ENCODE measurements at places on chromosomes 4 and X.

- DNase-seq = no peak
Observed at GRCh38 chr4:142376204-142376603, 469.9 kb downstream of the INPP4B start.

DNA sequence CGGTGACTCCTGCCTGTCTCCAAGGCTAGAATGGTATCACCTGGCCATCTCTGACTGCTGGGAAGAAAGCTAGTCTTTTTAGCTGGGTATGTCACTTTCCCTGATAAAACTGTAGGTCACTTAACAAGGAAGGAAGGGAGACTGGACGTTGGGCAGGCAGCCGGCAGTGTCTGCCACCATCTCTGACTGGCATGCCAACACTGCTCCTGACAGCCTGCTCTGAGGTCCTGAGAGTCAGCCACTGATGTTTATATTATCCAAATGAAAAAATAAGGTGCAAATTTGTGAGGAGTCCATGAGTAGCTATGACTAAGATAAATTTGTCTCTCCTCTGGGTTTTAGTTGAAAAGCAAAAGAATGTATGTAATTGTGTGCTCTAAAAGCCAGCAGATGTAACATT is 77.2 kb downstream of the SNX25 start:
- DNase-seq = no peak

DNA sequence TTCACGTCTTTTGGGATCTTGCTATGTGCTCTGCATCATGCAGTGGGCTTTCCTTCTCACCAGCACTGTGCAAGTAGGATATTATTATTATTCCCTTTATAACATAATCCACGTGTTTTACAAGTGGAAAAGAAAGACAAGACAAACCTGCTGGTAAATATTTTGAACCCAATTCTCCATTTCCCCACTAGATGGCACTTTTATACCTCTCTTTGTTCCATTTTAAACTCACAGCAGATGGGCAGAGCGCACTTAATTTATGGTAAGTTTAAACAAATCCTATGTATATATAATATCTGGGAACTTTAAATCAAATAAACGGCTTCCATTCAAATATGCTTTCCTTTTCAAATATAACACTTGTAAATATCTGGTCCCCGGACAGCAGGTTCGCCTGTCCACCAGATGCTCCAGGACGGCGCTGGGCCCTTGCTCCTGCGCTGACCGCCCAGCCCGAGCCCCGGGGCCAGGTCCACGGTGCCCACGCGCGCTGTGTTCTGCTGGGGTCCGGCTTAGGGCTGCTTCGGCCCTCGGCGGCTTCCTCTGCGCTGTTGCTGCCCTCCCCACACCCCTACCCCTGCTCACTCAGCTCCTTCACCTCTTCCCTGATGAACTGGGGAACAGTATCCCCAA is 31.1 kb downstream of the F11 start:
- DNase-seq = no peak

GRCh38 chr4:102696758-102697157 is 64.0 kb downstream of the MANBA start:
- no peak for DNase-seq

DNA sequence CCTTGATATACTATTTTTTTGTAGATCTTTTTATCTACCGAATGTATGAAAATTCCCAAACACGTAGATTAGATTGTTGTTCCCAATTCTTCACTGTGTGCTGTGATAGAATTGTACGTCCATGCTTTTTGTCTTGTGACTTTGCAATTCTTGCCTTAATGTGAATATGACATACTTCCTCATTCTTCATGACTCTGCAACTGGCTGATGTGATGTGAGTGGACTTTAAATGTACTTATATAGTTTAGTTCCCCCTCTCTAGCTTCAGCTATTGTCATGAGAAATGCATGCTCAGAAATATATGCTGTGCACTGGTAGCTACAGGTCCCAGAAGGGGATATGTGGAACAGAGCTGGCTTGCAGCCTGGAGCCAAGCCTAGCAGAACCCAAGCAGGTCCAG is 89.4 kb downstream of the FTHL17 start:
- no peak for DNase-seq

- no peak for DNase-seq
Observed at GRCh38 chr4:74423104-74423503, 21.8 kb upstream of the AREG start.

DNA sequence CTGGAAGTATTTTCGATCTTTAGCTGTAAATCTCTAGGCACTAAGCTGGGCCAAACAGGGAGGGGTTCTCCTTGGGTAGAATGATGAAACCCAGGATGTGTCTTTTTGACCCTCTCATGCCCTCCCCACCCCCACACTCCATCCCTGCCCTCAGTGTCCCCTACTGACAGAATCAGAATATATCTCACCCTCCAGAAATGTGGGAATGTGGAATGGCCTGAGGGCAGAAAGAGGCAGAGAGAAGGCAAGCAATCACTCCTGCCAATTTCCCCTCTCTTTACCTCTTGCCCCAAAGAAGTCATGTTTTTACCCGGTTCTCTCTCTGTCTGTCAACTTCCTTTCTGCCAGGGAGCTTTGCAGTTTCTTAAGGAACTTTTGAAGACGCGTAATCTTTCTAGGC is 34.4 kb downstream of the RAP2C start:
- no peak for DNase-seq

DNA sequence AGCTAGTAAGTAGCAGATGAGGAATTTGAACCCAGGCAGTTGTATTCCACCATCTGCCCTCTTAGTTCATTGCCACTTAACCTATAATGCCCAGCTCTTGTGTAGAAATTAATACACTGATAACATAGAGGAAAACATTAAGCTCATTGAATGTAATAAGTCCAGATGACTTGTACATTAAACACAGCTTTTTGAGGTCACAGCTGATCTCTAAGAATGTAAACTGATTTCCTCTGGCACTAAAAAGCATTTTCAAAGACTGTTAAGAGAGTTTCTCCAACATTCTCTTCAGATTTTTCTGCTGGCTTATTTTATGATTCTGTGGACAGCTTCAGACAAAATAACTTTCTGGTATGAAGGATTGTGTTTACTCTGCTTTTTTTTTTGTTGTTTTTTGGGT is 42.7 kb downstream of the HPRT1 start:
- no peak for DNase-seq

GRCh38 chrX:112968351-112969133 is 127.9 kb upstream of the AMOT start:
- DNase-seq = no peak

DNA sequence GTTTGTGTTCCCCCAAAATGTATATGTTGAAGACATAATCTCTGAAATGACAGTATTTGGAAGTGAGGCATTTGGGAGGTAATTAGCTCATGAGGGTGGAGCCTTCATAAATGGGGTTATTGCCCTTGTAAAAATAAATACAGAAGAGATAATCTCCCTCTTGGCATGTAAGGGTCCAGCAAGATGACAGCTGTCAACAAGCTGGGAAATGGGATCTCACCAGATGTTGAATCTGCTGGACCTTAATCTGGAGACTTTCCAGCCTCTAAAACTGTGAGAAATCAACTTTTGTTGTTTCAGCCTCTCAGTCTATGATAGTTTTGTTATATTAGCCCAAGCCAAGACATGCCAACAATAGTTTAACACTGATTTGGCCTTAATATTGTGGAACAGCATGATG is 438.2 kb upstream of the PCDH7 start:
- DNase-seq = no peak

- no peak for DNase-seq
Observed at GRCh38 chrX:126900937-126901336, 81.4 kb downstream of the PRR32 start.

- DNase-seq = no peak
Observed at GRCh38 chr4:169510617-169511016, 101.8 kb downstream of the NEK1 start.

DNA sequence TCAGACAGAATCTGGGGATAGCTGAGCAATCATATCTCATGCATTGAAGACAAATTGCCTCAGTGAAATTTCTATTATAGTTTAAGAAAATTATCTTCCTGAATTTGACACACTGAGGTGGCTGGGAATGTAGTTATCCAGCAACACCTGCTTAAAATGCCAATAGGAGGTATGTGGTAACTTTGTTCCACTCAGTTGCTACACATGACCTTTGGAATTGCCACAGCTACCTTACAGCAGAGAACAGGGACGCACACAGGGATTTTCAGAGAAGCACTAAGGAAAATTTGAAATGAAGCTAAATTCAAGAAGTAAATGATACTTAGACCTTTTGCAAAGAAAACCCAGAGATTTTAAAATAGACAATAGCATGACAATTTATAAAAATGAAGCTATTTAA is 264.6 kb downstream of the IL1RAPL1 start:
- no peak for DNase-seq

DNA sequence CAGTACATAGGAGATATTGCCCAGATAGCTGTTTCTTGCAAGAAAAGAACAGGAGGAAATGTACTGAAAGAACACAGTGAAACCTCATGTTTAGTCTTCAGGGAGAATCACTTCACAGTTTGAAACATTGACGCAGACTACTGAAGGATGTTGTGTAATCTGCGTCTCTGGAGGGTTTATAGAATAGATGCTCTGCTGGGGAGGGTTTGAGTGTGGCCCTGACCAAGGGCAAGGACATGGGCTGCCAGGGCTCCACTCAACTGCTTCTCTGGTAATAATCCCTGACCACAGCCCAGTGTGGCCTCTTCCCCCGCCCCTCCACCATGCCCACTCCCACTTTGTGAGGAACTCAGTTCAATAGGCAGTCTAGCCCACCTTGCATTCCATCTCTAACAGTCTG is 15.8 kb upstream of the ACE2 start:
- no peak for DNase-seq

GRCh38 chr4:123462007-123462406 is 65.4 kb downstream of the SPRY1 start:
- DNase-seq = no peak

GRCh38 chrX:116435597-116435996 is 809 bp upstream of the SLC6A14 start:
- no peak for DNase-seq

DNA sequence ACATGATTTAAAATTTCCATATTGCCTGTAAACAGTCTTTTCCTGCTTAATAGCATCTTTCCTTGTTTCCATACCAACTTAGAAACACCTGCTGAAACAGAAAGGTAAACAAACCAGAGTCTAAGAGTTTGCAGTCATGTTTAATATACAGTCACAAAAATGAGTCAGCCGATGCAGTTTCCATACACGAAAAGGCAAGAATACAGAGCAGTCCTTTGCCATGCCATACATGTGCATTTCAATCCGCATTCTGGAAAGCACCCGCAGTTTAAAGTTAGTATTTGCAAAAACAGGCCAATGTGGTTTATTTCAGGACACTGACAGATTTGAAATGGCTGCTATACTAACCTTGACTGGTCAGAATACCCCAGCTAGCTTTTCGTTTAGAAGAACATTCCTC is 32.1 kb downstream of the ASB5 start:
- no peak for DNase-seq

DNA sequence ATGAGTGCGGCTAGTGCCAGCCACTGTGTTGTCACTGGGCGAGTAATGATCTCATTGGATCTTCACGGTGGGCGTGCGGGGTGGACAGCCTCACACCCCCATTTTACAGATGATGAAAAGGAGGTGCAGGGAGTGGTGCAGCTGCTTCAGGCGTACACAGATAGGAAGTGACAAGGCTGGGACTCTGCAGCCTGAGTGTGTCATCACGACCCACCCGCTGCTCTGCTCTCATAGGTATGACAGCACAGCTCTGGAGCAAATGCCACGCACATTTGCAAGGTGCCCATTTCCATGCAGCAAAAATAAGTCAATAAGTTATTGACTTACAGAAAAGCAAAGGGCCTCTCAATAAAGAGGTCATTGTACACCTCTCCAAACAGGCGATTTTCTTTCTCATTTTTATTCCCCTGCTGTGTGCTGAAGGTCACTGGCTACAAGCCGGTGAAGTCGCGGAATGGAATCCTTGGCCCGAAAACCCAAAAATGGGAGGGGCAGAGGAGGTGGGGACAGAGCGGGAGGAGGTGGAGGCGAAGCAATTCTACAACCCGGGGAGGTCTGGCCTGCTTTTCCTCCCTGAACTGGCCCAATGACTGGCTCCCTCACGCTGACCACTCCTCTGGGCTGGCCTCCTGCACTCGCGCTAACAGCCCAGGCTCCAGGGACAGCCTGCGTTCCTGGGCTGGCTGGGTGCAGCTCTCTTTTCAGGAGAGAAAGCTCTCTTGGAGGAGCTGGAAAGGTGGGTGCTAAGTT is at the start of gene SOD3:
SOD3 (plus strand) TSS at position 658 of the 750 bp plus-strand sequence. CDS start 3,949 bp downstream, outside the sequence.
- no peak for DNase-seq

GRCh38 chr4:37865450-37865849 is 25.4 kb upstream of the TBC1D1 start:
- DNase-seq = no peak

GRCh38 chr4:53455766-53456165 is 78.3 kb downstream of the FIP1L1 start:
- no peak for DNase-seq

GRCh38 chrX:52265713-52266112 is 81.0 kb downstream of the MAGED4 start:
- no peak for DNase-seq

DNA sequence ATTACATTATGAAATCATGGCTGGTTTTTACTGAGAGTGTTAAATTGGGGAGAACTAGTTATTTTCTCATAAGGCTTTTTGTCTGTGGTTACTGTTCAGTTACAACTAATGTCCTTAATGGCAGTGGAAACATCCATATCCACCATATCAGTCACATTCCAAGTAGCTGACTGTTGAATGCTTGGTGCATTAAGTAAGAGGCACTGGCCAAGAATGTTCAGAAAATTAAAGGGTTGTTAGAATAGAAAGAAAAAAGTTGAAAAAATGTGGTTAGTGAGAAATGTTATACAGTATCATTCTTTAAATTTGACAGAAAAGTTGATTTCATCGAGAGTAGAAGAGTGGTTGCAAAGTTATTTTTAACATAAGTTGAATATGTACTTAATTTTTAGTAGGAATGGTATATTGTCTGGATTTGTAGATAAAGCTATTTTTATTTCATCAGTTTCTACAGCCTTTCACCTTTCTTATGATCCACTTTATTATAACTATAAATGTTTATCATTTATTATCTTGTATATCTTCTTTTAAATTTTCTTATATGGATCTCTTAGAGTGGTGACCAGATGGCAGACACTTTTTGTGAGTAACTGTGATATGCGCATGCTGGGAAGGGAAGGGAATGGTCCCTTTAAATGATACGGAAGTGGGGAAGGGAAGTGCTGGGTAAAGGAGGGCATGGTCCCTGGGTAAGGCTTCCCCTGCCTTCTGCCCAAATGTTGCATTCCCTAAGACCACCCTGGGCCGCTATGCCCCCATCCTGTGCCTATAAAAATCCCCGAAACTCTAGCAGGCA is 2407.1 kb downstream of the ARAP2 start:
- no peak for DNase-seq

- DNase-seq = no peak
Observed at GRCh38 chrX:53859890-53860289, 173.4 kb upstream of the HUWE1 start.
